ENCODE measurements at places on chromosomes 6 and 20.
A peak's percentile ranks its signal among the peaks of the same experiment; 100 is the strongest.

DNA sequence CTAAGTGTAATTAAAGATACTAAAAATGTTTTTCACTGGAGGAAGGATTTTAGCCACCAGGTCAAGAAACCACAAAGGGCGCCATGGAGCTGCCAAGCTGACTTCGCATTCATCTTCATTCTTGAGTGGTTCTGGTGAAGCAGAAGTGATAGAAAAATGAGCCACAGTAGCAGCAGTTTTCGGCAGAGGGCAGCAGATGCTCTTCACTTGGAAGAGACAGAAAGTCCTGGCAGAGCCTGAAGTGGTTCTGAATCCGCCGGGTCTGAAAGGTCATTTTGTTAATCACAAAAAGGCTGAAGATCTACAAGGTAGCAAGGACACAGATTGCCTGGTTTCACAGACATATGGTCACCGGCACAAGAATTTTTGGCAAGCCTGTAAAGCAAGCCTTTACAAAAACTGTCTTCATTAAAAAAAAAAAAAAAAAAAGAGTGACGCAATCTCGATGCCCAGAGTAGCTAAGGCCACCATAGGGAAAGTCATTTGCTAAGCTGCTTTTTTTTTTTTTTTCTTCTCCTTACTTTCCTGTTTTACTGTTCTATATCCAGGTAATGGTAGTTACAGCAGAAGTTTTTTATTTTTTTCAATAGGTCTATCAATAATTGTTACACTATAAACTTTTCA lies 345.1 kb upstream of the AGPAT4 start:
- DNase-seq = no peak

DNA sequence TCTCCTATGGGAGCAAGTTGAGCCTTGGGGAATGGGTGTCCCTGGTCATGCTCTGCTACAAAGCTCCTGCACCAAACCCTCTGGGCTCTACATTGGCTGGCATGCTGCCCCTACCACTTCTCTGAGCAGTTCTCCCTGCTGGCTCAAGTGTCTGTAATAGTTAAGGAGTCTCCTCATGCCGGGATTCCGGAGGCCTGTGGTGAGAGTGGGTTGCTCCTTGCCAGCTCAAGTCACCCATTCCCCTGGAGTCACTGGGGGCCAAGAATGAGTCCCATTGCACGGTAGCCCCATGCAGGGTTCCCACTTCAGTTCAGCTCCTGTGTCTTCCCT lies 173.9 kb downstream of the PRDM13 start:
- no peak for DNase-seq

GRCh38 chr6:161353208-161353613 lies 79.3 kb upstream of the AGPAT4 start:
- DNase-seq = no peak

GRCh38 chr6:36788768-36789167 lies 50.5 kb downstream of the CPNE5 start:
- no peak for DNase-seq

GRCh38 chr6:1596088-1596852 lies 13.4 kb upstream of the FOXC1 start:
- DNase-seq = peak; percentile 65

DNA sequence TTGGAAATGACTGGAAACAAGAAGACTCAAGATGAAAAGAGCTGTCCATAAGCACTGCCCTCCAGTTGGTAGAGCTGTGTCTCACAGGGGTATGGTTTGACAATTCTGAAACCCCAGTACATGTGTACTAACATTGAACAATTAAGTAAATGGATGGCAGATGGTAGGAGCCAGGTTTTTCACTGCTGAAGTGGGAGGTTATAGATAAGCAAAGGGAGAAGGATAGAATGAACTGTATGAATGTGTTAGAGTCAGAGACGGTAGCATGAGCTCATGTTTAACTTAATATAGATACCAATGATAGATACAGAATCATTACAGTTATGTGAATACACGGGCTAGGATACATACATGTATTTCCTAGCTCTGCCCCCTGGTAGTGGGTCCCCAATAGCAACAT lies 95.0 kb upstream of the SIRPA start:
- DNase-seq = no peak

DNA sequence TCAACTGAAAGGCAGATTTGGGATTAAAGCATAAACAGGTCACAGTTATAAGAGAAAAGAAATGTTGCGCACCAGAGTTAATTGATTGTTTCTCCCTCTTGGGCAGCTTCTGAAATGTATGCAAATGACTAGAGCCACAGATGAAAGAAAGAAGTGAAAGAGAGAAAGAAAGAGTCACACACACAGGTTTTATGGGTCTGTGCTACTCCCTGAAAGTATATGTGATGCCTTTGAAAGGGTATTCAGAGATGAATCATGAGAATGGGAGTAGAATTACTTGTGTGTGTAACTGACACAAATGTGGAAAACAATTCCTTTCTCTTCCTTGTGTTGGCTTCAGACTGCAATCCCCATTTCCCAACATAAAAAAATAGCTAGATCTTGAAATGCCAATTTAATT lies 196.9 kb downstream of the FOXA2 start:
- no peak for DNase-seq

DNA sequence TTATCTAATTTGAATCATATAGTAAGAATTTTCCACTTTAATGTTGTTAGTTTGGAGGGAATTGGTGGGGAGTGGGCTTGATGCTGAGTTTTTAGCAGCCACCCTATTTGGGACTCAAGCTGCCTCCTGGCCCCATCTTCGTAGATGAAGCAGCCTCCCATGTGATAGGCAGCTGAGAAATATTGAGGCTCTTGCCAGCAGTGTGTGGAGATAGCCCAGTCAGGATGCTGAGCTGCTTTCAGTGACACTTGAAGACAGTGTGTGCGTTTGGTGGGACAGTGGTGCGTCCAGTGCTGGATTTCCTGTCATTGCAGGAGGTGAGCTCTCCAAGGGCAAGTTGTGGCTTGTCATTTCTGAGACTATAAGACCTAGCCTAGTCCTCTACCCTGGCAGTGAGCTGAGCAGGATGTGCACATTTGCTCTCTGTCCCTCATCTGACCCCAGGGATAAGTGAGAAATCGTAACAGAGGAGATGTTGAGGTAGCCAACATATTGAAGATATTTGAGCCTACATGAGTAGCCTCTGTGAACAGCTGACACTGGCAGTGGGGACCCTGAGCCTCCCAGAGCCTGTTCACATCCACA lies 47.9 kb upstream of the RNF8 start:
- DNase-seq = no peak

GRCh38 chr6:107689951-107690642 lies 134.0 kb downstream of the SCML4 start:
- DNase-seq = no peak

DNA sequence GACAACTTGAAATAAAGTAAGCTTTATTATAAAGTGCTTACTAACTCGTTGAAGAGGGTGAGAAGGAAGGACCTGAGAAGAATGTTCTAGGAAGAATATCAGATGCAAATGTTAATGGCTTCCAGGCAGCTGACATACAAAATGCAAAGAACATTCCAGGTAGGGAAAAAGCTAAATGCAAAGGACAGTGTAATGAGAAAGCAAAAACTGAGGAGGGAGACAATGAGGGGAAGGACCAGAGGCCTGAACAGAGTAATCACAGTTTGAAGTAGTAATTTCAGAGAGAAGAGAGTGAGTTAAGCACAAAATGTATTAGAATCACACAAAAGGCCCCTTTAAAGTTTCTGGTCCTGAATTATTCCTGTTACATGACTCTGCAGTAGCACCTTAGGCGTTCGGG lies 81.3 kb downstream of the HMGCLL1 start:
- DNase-seq = no peak

DNA sequence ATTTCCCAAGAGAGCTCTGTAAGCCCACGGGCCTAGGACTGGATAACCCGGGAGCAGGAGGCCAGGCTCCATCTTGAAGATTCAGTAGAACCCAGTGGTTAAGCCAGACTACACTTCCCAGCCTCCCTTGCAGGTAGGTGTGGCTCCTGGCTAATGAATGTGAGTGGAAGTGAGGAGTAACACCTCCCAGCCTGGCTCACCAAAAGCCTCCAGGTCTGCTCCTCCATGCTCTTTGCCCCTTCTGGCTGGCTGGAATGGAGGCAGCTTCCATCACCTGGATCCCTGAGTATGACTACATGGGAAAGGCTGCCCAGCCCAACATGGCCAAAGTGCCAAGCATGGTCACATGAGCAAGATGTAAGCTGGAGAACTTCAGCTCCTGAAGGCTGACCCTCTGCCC lies 9.7 kb downstream of the LRRN4 start:
- no peak for DNase-seq

DNA sequence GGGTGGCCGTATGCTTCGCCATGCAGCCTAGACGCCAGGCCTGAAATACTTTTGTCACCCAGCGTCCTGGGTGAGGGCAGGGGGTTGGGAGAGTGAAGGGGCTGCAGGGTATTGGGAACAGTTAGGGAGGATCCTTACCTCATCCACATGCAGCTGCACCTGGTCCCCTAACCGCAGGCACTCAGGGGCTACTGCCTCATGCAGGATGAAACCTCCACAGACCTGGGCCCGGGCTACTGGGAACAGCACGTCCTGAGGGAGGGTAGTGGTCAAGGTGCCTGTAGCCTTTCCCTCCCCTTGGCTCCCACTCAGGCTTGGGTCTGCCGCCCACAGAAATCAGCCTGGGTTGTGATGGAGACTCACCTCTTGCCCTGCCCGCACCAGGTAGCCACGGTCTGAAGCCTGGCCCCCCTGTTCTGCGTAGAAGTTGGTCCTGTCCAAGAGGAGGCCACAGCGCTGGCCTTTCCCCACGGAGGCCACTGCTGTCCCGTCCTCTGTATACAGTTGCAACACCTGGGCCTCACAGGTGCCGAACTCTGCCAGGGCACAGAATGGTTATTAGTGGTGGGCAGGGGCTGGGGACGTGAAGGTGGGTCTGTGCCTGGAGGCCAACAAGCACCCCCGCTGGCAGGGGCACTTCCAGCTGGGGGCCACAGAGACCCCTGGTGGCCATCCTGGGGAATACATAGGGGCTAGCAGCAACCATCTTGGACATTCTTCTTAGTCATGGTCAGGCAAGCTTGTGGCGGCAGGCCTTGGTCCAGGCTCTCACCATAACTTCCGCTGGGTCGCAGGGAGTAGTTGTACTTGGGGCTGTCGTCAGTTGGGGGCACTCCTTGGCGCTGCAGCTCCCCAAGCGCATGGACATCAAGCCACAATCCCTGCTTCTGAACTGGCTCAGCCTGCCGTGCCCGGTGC lies 8.6 kb downstream of the AARS2 start:
- DNase-seq = peak; percentile 44

GRCh38 chr6:15798533-15799255 lies 135.9 kb upstream of the DTNBP1 start:
- no peak for DNase-seq

GRCh38 chr6:148566664-148567350 lies 180.0 kb upstream of the UST start:
- peak; percentile 22 for DNase-seq

- DNase-seq = no peak
Observed at GRCh38 chr6:43093436-43094289, 17.5 kb downstream of the PTK7 start.

DNA sequence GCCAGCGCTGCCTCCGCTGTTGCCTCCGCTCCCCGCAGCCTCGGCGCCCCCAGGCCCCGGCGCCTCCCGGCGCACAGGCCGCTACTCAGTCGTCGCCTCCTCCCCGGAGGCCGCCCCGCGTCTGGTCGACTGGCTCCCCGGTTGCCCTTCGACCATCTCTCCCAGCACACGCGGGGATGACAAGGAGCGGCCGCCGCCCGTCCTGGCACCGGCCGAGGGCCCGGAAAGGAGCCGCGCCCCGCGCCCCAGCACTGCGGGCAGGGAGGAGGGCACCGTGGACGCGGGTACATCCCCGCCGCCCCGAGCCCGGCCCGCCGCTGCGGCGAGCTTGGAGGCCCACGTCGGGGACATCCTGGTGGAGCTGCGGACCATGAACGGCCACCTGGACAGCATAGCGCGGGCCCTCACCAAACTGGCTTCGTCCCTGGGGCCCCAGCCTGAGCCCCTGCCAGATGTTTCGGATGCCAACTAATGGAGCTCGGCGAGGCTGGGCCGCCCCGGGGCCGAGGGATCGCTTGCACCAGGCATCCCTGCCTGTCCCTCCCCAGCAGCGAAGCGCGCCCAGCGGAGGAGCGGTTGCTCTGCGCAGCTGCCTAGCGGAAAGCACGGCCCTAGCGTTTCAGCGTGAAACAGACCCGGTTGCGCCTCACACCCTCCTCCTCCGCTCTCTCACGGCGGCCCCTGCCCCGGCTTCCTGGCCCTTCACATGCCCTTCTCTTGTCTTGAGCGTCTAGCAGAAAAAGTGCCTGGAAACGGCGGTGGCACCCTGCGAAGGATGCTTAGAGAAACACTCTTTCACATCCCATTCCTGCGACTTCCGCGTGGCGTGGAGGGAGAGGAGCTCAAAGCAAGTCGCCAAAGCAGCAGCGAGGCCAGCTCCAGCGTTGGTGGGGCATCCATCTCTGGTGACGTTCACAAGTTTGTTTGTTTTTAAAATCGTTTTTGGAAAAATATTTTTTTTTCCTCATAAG lies 285.8 kb upstream of the SUPT3H start:
- peak; percentile 33 for DNase-seq

- no peak for DNase-seq
Observed at GRCh38 chr6:47308552-47309290, 984 bp downstream of the TNFRSF21 start.

GRCh38 chr6:20454204-20454824 lies 52.6 kb downstream of the E2F3 start:
- peak; percentile 41 for DNase-seq

- DNase-seq = no peak
Observed at GRCh38 chr6:111423055-111423633, 59.9 kb downstream of the REV3L start.

DNA sequence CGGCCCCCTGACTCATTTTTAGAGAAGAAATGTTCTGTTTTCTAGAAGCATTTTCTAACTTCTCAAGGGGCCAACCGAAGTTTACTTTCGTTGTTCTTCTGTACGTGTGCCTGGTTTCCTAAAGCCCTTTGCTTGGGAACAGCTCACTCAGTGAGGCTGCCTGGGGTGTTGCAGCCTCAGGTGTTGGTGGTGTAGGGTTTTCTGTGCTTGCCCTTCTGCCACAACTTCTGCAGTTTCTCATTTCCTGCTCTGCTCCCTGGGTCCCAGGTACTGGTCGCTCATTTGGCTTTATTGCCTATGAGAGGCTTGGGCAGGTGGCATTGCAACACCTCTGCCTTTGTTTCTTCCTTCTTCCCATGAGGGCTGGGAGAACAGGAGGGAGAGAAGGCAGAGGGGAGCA lies 278.3 kb downstream of the SOX4 start:
- no peak for DNase-seq

GRCh38 chr6:150418827-150419594 lies 50.2 kb downstream of the IYD start:
- peak; percentile 44 for DNase-seq

DNA sequence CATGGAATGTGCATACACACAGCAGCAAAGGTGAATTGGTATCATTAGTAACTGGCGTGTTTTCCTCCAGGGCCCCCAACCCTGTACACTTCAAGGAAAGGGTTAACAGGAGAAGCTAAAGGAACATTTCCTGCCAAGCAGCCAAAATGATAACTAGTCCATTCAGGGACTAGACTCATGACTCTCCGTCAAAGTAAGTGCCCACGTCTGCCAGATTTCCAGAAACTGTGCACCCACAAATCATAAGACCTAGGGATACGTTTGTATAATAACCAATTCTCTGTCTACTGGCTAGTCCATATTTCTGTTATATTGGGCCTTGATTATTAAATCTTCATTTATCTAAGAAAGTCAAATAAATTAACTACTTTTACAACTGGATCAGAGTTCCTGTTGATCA lies 76.0 kb upstream of the NHSL1 start:
- DNase-seq = no peak

GRCh38 chr6:140069576-140069975 lies 695.1 kb upstream of the CITED2 start:
- no peak for DNase-seq
